Cardiac atrium fibroblast (primary cell): ENCODE measurements at places on chromosomes 7 and 10. TPM values are rescaled to one million over a fixed set of nuclear protein-coding genes. Genes with fewer than 3 reads are reported as not detected.

EGR2 gene
- total RNA-seq = 4.9 and 9.4 TPM in 2 replicates

PPIF gene
- total RNA-seq = 40.7 and 44.6 TPM in 2 replicates

AOC1 gene
- total RNA-seq = not detected in 2 replicates

TEX47 gene
- total RNA-seq = not detected in 2 replicates

PALS2 gene
- total RNA-seq = 8.8 and 11.3 TPM in 2 replicates

HIPK2 gene
- 21.5 and 55.1 TPM in 2 replicates for total RNA-seq

UBE2D4 gene
- 7.6 and 9.1 TPM in 2 replicates for total RNA-seq

CFTR gene
- not detected in 2 replicates for total RNA-seq
